ENCODE measurements at places on chromosomes 7 and 10.

- no peak for DNase-seq
These were observed 13.4 kb upstream of the ERCC6 start for GRCh38 chr10:49552277-49552676.

- no peak for DNase-seq
These were observed 256.6 kb upstream of the GLI3 start for GRCh38 chr7:42493436-42494198.

DNA sequence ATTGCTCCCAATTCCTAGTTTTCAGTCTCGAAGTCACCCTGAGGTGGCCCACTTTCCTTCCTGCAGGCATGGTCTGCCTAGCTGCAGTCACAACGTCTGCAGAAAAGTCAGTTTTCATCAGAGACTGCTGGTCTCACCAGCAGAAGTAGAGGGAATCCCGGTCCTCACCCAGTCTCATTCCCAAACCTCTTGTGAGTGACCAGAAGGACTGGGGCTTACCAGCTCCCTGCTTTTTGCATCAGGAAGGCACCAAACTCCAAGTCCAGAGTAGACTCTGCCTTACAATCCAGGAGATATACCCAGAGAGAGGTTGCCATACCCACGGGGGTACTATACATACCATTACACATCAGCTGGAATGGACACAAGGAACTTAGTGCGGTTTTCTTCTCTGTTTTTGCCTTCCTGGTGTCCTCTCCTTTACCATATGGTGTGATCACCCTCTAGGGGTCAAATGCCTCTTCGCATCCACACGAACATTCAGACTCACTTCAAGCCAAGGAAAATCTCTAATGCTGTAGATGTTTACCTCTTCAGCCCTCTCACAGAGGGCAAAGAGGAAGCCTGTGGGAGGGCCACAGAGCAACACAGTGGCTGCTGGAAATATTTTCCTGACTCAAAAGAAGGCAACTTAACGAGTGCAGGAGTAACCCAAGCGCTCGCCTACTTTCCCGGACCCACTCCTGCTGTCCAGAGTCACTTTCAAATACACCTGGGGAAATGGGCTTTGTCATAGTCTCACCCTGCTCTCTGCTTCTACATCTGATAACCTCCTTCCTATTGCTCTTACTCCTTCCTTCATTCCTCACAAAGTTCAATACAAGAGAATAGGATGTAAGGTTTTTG lies 220.9 kb downstream of the C7orf25 start:
- no peak for DNase-seq

- no peak for DNase-seq
These were observed 198.2 kb downstream of the EBF3 start for GRCh38 chr10:129765664-129766550.

DNA sequence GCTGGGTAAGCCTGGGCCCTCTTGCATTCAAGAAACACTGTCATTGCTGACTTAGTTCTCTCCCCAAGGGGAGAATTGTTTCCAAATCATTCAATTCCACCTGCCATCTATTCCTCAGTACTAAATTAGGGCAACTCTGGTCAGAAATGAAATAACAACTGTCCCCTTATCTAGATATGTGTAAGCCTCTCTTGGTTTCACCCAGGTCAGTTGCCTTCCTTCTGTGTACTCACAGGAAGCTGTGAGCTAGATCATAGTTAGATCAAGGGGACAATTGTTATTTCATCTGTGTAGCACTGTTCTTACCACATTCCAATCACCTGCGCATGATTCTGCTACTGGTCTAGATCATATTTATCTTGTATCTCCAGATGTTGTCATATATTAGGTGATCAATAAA lies 483.0 kb upstream of the SORCS1 start:
- DNase-seq, result no peak

GRCh38 chr7:149237502-149237901 lies 1.9 kb upstream of the ZNF212 start:
- DNase-seq, result no peak

DNA sequence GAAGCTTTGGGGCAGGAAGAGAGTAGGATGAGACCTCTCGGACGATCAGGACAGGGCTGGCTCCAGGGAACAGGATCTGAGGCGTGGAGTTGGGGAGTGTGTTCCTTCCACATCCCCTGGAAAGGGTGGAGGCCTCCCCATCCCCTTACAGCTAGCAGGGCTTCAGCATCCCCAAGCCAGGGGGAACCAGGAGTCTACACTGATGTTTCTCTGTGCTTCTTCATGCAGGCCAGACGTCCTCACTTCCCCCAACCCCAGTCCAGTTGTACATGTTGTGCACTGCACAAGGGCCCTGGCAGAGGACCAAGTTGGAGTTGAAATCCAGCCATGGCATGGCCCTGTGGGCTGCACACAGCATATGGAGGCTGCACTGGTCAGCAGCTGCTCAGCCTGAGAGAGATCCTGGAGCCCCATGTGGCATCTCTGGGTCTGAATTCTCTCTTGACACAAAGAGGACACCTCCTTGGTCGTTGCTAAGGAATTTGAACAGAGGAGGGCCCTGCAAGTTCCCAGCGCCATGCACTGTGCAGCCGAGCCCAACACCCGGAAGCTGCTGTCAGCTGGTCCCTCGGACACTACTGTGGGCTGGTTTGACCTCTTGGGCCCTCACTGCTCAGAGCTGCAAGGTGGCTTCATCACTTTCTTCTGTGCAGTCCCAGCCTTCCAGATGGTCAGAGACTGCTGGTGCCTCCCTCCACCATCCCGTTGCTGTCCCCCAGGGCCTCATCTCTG lies 181.1 kb downstream of the DNAJB6 start:
- no peak for DNase-seq

- DNase-seq, result no peak
These were observed 7.0 kb downstream of the CUX1 start for GRCh38 chr7:101824440-101824839.

DNA sequence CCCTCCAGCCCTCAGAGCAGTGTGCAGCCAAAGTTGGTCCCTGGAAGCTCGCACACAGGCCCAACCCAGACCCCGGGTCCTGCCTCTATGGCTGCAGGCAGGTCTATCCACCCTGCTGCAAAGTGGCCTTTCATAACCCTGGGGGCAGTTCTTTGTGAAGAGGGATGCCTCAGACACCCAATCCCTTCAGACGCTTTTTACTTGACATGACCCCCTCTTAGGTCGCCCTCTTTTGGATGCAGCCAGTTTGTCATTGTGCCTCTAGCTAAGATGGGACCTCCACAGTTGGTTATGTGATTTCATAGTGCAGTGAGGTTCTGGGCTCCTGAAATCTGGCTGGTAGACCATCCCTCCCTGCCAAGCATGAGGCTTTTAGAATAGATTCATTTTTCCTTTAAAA lies 27.3 kb downstream of the SMKR1 start:
- DNase-seq, result no peak

- no peak for DNase-seq
These were observed 327.7 kb downstream of the GLRX3 start for GRCh38 chr10:130463876-130464364.

GRCh38 chr7:138478499-138478908 lies 18.4 kb downstream of the TRIM24 start:
- DNase-seq, result no peak

- no peak for DNase-seq
These were observed 22.4 kb upstream of the TECTB start for GRCh38 chr10:112260831-112261230.

GRCh38 chr7:157474685-157475084 lies 137.9 kb downstream of the DNAJB6 start:
- no peak for DNase-seq

DNA sequence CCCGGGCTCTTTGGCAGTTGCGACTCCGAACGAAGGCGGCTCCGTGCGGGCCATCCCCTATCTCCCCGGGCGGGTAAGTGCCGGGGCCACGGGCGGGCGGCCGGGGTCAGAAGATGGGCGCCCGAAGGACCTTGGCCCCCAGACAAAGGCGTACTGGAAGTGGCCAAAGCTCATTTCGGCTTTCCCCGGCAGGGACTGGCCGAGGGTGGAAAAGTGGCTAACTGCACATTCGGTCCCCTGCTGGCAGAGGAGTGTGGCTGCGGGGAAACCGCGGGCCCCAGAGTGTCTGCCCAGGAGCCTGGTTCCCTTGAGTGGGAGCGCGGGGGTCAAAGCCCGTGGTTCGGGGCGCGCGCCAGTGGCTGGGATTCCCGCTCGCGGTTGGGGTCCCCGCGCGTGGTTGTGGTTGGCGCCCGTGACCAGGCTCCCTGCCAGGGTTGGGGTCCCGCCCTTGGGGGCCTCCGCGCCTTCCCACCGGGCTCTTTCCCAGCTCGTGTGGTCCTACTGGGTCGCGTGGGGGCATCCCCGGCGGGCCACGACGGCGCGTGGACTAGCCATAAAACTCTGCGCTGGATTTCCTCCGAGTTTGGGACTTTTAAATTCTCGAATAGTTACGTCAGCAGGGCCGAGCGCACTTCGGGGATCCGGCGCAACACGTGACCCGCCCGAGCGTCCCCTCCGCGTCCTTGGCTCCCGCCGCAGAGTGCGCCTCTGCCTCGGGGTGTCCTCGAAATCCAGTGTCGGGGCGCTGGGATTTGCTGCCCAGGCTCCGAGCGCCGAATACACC lies 124.4 kb downstream of the TACC2 start:
- no peak for DNase-seq

DNA sequence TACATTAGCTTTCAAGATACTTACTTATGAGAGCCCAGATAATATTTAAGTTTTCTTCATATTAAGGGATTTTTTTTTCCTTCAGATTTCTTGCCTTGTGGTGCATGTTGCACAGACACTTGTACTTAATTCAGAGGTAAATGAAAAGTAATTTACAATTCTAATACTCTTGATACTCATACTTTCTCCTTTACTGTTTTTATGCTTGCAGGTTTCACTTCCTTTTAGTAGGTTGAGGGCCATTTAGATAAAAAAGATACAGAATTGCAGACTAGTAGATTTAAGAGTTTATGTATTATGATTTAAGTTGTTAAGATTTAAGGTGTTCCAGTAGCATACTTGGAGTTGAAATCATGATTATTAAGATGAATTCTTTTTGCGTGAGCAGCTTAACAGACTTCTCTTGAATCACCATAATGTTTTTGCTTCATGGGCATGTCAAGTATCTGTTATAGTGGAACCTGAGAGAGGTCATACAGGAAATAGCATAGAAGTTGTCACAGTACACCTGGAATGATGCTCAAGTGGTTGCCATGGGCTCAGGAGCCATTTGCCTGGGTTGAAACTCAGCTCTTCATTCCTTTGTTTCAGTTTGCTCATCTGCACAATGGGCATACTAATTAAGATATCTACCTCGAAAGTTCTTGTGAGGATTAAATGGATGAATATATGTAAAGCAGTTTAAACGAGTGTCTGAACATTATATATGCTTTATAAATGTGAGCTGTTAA lies 174.8 kb upstream of the PRPS1L1 start:
- DNase-seq, result no peak

GRCh38 chr10:118266098-118266748 lies 75.9 kb downstream of the FAM204A start:
- no peak for DNase-seq

DNA sequence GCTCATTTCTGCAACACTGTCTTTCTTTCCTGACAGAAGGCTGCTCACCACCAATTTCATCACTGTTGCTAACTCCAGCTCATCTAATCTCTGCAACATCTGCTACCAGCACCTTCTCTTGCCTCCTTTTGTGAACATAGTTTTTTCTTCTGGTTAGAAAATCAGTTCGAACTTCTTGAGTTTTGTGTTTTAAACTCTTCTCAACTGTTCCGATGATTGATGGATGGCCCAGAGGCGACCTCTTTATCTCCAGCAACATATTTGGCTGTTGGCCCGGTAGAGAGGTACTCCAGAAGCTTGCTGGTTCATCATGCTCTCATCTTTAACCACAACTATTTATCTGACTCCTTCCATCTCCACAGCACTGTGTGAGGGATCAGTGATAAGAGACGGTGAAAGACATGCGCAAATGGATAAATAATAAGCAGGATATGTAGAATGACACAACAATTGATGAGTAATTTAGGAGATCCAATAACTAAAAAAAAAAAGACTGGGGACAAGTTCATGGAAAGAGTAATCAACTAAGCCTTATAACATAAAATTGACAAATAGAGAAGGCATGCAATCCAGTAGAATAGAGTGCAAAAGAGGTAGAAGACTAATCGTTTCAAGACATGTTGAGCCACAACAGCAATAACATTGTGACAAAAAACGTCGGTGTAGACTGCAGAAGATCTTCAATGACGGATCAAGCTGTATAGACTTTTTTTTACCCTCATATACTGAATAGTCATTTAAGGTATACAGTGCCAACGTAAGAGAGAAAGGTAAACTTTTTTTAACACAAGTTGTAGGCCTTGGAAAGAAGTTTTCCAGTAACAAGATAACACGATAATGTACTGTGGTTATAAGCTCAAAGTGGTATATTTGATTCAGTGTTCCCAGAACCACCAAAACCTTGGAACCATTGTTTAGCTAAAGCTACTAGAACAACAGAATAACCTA lies 152.2 kb downstream of the CRPPA start:
- DNase-seq, result no peak

DNA sequence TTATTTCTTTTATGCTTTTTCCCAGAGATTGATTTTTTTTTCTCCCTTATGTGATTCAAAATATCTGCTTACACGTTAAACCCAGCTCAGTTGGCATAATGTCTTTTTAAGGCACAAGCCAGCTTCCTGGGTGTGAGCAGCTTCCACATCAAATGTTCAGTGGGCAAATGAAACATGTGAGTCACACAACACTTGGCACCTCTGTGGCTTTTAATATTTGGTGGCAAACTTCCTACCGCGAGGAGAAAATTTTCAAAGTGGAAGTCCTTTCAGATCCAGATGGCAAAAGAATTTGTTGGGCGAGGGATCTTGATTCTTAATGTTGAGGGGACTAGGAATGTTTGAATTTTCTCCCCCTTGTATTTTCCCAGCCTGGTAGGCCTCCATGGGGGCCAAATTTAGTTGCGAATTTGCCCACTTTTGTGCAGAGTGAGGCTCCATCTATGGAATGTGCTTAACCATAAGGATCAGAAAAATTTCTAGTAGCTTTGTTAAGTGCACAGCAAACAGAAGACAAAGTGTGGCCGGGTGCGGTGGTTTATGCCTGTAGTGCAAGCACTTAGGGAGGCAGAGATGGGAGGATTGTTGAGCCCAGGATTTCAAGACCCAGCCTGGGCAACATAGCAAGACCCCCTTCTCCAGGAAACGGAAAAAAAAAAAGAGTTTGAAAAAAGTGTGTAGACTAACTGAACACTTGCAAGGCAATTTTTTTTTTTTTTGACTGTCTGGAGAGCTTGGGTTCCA lies 31.0 kb downstream of the CUX1 start:
- no peak for DNase-seq

- no peak for DNase-seq
These were observed 36.2 kb downstream of the WASL start for GRCh38 chr7:123712619-123713018.

- DNase-seq, result no peak
These were observed 29.1 kb downstream of the RSU1 start for GRCh38 chr10:16788125-16788524.

- no peak for DNase-seq
These were observed 100.4 kb upstream of the ARHGAP21 start for GRCh38 chr10:24824124-24824523.

DNA sequence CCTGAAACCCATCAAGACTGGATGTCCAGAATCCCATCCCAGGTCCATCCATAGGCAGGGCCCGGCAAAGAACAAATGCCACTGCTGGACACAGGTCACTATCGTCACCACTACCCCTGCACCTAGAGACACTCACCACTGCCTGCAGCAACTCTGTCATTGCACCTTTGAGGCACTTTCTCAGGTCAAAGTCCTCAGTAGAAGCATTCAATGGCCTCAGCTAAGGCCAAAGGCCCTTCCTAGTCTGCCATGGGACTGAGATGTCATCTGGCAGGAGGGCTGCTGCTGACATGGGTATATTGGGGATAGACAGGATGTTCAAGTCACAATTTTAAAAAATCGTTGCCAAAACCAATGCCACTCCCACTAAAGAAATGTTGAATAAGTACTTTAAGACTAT lies 58.7 kb downstream of the GPAM start:
- no peak for DNase-seq

All from substantia nigra (tissue), 51 donors.